NCI-H446 (cell line): ENCODE measurements at places on chromosomes 6 and 20.

- DNase-seq = no peak
Observed at GRCh38 chr20:17534077-17534476, 2.9 kb upstream of the BFSP1 start.

GRCh38 chr6:2429032-2429431 is 183.6 kb upstream of the GMDS start:
- no peak for DNase-seq

GRCh38 chr6:31493875-31494694 is 3.9 kb upstream of the MICB start:
- peak; percentile 61 for DNase-seq

- DNase-seq = peak; percentile 80
Observed at GRCh38 chr20:8454137-8454712, 322.2 kb downstream of the PLCB1 start.

DNA sequence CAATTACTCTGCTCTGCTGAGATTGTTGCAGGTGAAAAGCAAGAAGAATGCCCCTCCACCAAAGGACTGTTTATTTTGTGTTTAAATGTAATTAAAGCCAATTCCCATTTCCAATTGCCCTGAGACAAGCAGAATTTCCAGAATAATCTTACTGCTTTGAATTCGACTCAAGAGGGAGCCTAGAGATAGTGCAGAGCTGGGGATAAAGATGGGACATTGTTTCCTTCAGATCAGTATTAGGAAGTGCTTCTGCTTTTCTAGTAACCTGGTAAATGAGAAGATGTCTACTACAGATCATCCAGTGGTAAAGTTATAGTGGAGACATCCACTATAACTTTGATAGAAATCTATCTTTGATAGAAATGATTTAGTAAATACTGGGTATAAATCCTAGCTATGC is 326.9 kb downstream of the UBE3D start:
- no peak for DNase-seq

- no peak for DNase-seq
Observed at GRCh38 chr6:36504982-36505381, 42.3 kb downstream of the STK38 start.

DNA sequence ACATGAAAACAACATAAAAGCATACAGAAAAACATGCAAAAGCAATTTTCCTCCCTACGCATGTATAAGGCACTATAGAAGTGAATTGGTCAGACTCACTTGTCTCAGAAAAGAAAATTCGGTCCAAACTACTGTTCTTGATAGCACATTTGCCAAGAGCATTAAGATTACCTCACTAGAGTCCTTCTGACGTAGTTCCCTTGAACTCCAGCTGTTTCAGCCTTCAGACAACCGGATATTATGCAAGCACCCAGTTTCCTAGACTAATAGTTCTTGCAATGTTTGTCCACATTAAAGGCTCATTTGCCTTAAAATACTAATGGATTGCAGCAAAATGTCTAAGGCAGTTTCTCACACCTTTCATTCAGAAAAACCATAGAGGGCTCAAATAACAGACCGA is 2.5 kb upstream of the CASS4 start:
- DNase-seq = no peak

DNA sequence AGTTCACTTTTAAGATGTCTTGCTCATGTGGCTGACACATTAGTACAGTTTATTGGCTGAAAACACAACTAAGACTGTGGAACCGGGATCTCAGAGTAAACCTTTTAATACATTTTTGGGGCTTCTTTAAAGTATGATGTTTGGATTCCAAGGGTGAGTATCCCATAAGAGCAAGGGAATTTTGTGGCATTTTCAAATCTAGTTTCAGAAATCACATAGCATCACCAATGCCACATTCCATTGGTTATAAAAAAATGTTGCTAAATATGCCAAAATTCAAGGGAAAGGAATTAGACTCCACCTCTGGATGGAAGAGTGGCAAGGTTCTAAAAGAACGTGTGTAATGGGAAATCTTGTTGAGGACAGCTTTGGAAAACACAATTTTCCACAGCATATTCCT is 338.6 kb downstream of the COL12A1 start:
- DNase-seq = no peak

- no peak for DNase-seq
Observed at GRCh38 chr6:4661391-4661790, 114.8 kb upstream of the CDYL start.

DNA sequence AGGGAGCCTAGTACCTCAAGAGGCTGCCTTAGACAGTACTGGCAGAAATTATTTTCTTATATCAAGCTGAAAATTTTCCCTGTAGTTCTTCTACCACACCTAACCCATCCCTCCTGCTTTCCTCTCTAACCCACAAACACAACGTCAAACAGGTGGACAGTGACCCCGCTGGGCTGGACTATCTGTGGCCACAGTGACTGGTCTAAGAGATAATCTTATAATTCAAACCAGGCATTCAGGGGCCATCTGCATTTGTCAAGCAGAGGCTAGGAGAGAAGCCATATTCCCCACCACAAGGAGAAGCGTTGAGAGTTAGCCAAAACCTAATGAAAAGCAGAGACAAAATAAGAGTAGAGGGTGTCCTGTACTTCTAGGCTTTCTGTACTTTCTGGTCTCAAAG is 8.2 kb downstream of the HDDC2 start:
- no peak for DNase-seq

GRCh38 chr6:51711876-51712275 is 375.5 kb downstream of the PKHD1 start:
- DNase-seq = no peak

GRCh38 chr20:10935658-10936402 is 262.0 kb upstream of the JAG1 start:
- no peak for DNase-seq

- no peak for DNase-seq
Observed at GRCh38 chr6:101400326-101401135, 7.0 kb downstream of the GRIK2 start.

- no peak for DNase-seq
Observed at GRCh38 chr6:106098383-106099234, 12.5 kb downstream of the PRDM1 start.
